Small intestine (tissue), 16 donors: ENCODE measurements at places on chromosomes 6 and 20.
A peak's percentile ranks its signal among the peaks of the same experiment; 100 is the strongest.

DNA sequence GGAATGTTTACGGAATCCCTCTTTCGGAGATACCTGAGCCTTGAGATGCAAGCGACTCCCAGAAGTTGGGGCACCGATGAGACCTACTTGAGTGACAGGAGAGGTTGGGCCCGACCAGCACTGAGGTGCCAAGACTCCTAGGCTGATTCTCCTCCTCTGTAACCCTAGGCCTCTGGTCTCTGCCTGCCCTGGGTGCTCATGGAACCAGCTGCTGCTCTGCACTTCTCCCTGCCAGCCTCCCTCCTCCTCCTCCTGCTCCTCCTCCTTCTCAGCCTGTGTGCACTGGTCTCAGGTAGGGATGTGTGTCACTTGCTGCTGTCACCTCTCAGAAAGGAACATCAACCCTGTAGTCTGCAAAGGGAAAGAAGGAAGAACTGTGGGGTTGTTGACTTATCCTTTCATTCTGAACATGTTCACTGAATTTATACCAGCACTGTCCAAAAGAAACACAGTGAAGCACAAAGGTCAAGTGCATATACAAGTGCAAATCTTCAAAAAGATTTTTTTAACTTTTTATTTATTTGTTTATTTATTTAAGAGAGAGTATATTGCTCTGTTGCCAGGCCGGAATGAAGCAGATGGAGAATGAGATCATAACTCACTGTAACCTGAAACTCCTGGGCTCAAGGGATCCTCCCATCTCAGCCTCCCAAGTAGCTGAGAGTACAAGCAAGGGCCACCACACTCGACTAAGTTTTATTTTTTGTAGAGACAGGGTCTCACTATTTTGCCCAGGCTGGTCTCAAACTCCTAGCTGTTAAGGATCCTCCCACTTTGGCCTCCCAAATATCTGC lies 913 bp downstream of the BTN2A2 start:
- peak overlapping the region; percentile 77 for H3K27ac ChIP-seq
- peaks cover 2% of the 10 kb centered on the region for H3K4me1 ChIP-seq
- H3K27me3 ChIP-seq = no peaks in the 10 kb centered on the region
- H3K36me3 ChIP-seq = no peaks in the 10 kb centered on the region
- DNase-seq = peak; percentile 43

- H3K4me1 ChIP-seq = no peaks in the 10 kb centered on the region
- H3K27ac ChIP-seq = no peak overlapping the region
- H3K4me3 ChIP-seq = no peak overlapping the region
- DNase-seq = no peak
These were observed 18.6 kb downstream of the MYH7B start for GRCh38 chr20:34974246-34974645.

GRCh38 chr6:21244897-21245470 lies 348.6 kb upstream of the SOX4 start:
- no peaks in the 10 kb centered on the region for H3K27me3 ChIP-seq
- no peaks in the 10 kb centered on the region for H3K4me1 ChIP-seq
- no peak overlapping the region for H3K27ac ChIP-seq
- no peak for DNase-seq
- H3K4me3 ChIP-seq = no peak overlapping the region

- DNase-seq = peak; percentile 91
- no peak overlapping the region for H3K27ac ChIP-seq
- H3K4me3 ChIP-seq = no peak overlapping the region
- no peaks in the 10 kb centered on the region for H3K36me3 ChIP-seq
- no peaks in the 10 kb centered on the region for H3K4me1 ChIP-seq
These were observed 13.7 kb downstream of the PSMB9 start for GRCh38 chr6:32867554-32868256.

- no peak for DNase-seq
- H3K36me3 ChIP-seq = no peaks in the 10 kb centered on the region
- no peaks in the 10 kb centered on the region for H3K4me1 ChIP-seq
- H3K4me3 ChIP-seq = no peak overlapping the region
- no peaks in the 10 kb centered on the region for H3K27me3 ChIP-seq
These were observed 216.4 kb downstream of the ANKRD60 start for GRCh38 chr20:58011947-58012610.

DNA sequence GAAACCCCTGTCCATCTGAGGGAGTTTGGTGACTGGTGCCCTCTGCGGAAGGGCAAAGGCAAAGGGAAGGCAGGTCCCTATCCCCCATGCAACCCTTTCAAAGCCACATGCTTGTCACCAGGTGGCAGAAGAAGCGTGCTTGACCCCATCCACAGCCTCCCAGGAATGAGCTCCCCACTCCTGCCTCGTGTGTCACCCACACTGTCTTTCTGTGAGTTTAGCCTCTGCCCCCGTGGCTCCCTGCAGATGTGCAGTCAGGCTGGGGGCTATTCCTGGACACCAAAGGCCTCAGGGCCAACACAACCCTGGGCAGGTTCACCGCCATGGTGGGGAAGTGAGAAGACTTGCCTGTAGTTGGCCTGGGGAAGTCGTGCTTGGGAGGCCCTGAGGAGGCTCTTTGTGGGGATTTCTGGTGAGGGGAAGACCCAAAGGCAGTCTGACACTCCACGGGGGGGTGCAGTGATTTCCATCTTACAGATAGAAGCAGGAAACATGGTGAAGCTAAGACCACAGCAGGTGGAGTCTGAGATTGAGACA lies 16.6 kb upstream of the PCMTD2 start:
- H3K4me3 ChIP-seq = no peak overlapping the region
- H3K4me1 ChIP-seq = no peaks in the 10 kb centered on the region
- H3K27ac ChIP-seq = no peak overlapping the region
- no peak for DNase-seq

- no peak for DNase-seq
- H3K27me3 ChIP-seq = peaks cover 2% of the 10 kb centered on the region
- no peak overlapping the region for H3K4me3 ChIP-seq
These were observed 274.9 kb downstream of the CDH26 start for GRCh38 chr20:60233018-60233630.

GRCh38 chr20:33647603-33648395 lies 14.3 kb upstream of the C20orf144 start:
- H3K27ac ChIP-seq = no peak overlapping the region
- H3K27me3 ChIP-seq = no peaks in the 10 kb centered on the region
- H3K36me3 ChIP-seq = peaks cover 10% of the 10 kb centered on the region
- no peaks in the 10 kb centered on the region for H3K4me1 ChIP-seq

GRCh38 chr6:21609881-21610329 lies 16.4 kb downstream of the SOX4 start:
- H3K27me3 ChIP-seq = no peaks in the 10 kb centered on the region
- H3K4me3 ChIP-seq = no peak overlapping the region
- no peak overlapping the region for H3K27ac ChIP-seq
- H3K4me1 ChIP-seq = no peaks in the 10 kb centered on the region

DNA sequence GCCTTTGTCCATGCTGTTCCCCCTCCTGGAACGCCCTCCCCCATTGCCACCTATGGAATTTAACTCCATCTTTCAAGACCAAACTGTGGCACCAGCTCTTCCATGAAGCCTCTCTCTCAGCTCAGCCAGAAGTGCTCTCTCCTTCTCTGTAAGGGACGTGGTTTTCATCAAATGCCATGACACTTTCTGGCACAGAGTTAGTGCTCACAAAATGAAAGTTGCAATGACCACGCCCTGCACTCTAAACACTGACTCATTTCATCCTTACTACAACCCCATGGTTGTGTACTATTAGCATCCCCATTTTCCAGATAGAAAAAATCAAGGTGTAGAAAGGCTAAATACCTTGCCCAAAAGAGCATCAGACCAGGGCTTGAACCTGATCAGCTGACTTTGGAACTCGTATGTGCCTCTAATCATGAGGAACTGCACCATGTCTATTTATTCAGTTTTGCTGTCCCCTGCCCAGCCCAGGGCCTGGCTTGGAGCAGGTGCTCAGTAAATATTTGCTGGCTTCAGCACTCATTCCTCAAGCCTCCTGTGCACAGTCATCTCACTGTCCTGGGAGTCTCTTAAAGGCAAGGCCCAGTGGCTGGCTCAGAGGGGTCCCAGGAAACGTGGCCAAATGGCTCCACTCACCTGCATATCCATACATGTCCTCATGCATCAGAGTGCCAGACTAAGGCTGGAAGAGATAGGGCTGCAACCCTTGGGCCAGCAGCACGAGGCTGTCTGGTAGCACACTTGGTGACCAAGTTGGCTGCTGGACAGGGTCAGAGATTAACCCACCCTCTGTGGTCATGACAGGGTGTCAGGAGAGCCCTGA lies 77.9 kb downstream of the MRPL14 start:
- H3K36me3 ChIP-seq = no peaks in the 10 kb centered on the region
- DNase-seq = peak; percentile 33
- H3K4me3 ChIP-seq = no peak overlapping the region
- H3K27me3 ChIP-seq = no peaks in the 10 kb centered on the region

- H3K4me3 ChIP-seq = no peak overlapping the region
- H3K27me3 ChIP-seq = peaks cover 3% of the 10 kb centered on the region
- H3K4me1 ChIP-seq = no peaks in the 10 kb centered on the region
- H3K36me3 ChIP-seq = no peaks in the 10 kb centered on the region
These were observed 349.7 kb upstream of the POU3F2 start for GRCh38 chr6:98484696-98485095.

DNA sequence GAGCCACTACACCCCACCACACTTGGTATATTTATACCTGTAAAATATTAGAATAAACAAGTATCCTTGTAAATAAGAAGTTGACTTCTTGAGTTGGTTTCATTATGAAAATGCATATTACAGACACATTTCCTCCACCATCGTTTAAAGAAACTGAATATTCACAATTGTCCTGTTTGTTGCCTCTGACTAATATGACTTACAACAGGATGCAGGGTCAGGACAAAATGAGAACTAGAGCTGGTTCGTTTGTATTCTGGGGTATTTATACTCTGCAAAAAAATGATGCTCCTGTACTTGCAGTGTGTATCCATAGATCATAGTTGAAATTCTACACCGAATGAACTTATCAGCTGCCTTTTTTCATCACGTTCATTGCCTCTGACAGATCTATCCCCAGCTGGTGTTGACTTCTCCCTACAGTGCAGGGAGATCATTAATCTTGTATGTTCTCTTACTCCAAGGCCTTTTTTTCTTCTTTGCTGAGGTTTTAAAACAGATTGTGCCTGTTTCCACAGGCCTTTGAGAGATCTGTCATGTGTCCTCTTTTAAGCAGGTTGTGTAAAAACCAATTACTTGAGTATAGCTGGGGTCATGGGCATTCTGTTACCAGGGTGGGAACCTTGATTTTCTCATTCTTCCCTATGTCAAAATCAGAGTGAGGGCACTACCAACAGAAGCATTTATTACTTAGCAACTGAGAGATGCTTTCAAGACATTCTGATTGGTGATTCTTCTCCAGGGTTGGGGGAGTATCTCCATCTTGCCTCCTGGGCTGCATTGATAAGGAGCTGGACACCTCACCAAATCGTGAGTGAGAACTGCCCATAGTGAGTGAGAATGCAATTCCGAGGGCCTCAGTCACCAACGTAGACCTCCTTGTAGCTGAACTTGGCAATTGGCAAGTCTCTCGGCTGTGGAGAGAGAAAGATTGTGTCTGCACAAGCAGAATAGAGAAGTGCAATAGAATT lies 78.8 kb upstream of the CD83 start:
- no peak overlapping the region for H3K27ac ChIP-seq
- no peaks in the 10 kb centered on the region for H3K4me1 ChIP-seq
- no peaks in the 10 kb centered on the region for H3K36me3 ChIP-seq
- no peak for DNase-seq
- peaks cover 13% of the 10 kb centered on the region for H3K27me3 ChIP-seq
- H3K4me3 ChIP-seq = no peak overlapping the region

- H3K27ac ChIP-seq = peak overlapping the region; percentile 3
- no peak for DNase-seq
- no peak overlapping the region for H3K4me3 ChIP-seq
- no peaks in the 10 kb centered on the region for H3K36me3 ChIP-seq
These were observed 96.0 kb downstream of the PLEKHG1 start for GRCh38 chr6:150695652-150696051.

DNA sequence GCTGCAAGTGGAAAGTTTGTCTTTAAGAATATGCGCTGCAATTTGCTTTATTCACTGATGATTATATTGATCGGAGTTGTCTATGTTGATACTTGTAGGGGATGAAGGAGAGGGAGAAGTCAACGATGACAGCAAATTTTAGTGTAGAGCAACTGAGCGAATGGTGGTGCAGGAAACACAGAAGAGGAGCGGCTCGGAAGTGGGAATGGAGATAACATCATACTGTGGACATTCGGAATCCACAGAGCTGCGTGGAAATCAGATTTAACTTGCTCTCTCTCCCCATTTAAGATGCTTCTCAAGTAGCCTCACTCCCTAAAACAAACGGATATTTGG lies 722 bp upstream of the TMEM14B start:
- H3K36me3 ChIP-seq = no peaks in the 10 kb centered on the region
- no peaks in the 10 kb centered on the region for H3K27me3 ChIP-seq
- DNase-seq = no peak
- H3K4me3 ChIP-seq = peak overlapping the region; percentile 58
- peak overlapping the region; percentile 66 for H3K27ac ChIP-seq

- H3K4me1 ChIP-seq = no peaks in the 10 kb centered on the region
- no peak overlapping the region for H3K27ac ChIP-seq
- H3K4me3 ChIP-seq = no peak overlapping the region
- no peaks in the 10 kb centered on the region for H3K36me3 ChIP-seq
These were observed 6.8 kb upstream of the BFSP1 start for GRCh38 chr20:17537959-17538358.

DNA sequence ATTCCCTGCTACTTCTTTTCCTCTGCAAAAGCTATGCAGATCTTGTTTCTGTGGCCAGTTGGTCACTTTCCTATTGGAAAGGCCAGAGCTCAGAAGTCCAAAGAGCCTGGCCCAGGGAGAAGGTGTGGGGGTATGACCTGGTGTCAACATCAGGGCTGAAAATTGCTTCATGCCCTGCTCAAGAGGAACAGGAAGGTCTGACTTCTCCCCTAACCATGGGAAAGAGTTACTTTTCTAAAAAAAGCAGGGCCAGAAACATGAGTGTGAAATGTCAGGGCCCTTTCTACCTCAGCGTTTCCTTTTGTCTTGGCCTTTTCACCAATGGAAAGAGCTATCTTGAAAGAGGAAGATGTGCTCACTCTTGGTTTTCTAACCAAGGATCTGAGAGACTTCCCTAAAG lies 117.4 kb downstream of the MAFB start:
- H3K36me3 ChIP-seq = no peaks in the 10 kb centered on the region
- H3K4me1 ChIP-seq = no peaks in the 10 kb centered on the region
- DNase-seq = no peak
- no peak overlapping the region for H3K4me3 ChIP-seq
- H3K27ac ChIP-seq = no peak overlapping the region
- H3K27me3 ChIP-seq = no peaks in the 10 kb centered on the region

DNA sequence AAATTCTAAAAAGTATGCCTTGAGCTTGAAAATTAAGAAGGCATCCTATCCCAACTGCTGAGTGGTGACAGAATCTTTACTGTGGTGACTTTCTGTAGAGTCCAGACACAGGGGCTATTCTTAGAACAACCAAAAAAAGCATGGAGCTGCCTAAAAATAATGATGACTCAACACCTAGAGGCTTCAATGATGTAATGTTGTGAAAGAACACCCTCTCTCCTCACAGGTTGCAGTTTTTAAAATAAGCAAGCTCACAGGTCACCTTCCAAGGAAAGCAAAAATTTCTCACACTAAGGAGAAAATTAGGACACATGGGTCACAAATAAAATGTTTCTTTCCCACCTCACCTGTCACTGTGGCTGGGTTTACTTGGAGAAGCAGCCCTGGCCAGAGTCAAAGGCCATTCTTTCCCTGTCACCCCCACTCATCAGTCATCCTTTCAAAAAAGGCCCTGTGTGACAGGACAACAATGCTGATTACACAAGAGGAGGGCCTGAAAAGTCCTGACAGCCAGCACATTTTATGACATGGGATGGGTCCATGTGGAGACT lies 53.5 kb downstream of the RCAN2 start:
- no peak for DNase-seq
- H3K27ac ChIP-seq = no peak overlapping the region
- H3K27me3 ChIP-seq = no peaks in the 10 kb centered on the region
- no peaks in the 10 kb centered on the region for H3K4me1 ChIP-seq

GRCh38 chr6:152948150-152948768 lies 34.6 kb downstream of the FBXO5 start:
- no peaks in the 10 kb centered on the region for H3K36me3 ChIP-seq
- H3K27me3 ChIP-seq = no peaks in the 10 kb centered on the region
- H3K4me1 ChIP-seq = no peaks in the 10 kb centered on the region
- no peak overlapping the region for H3K27ac ChIP-seq
- H3K4me3 ChIP-seq = no peak overlapping the region
